Kidney glomerular epithelial cell (primary cell): ENCODE measurements at places on chromosomes 2 and 18.

- no peak for DNase-seq
Observed at GRCh38 chr2:199470672-199471442, 13.1 kb upstream of the SATB2 start.

DNA sequence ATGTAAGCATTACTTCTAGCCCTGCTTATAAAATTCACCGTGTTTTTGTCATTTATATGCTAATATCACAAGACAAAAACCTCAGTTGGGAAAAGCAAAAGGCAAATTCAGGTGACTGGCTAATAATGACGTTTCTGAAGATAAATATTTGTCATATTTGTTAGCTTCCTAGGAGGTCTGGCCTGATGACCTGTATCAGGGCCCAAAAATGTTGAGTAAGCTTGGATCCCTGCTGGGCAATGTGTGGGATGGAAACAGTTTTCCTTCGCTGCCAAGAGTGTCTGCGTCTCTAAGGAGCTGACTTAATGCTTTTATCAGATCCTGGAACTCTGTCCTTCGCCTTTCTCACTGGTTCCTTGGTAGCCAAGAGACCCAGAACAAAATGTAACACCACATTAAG lies 230.1 kb upstream of the PXDN start:
- DNase-seq, result peak; percentile 71

DNA sequence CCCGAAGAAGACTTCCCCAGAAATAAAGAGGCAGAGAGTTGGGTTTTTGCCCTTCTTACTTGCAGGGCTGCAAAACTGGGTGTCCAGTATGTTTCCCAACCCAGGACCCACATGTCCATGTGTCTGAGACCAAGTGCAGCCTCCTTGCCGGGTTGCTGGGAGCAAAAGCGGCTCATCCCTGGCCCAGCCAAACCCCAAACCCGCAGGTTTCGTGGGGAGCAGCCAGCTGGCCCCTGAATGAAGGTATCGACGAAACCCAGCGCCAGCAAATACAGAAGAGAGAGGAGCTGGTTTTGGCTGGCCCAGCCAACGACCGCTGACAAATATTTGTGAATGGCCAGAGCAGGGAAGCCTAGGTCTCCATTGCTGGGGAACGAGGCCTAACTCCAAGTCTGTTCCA lies 197.1 kb downstream of the SMAD7 start:
- no peak for DNase-seq

DNA sequence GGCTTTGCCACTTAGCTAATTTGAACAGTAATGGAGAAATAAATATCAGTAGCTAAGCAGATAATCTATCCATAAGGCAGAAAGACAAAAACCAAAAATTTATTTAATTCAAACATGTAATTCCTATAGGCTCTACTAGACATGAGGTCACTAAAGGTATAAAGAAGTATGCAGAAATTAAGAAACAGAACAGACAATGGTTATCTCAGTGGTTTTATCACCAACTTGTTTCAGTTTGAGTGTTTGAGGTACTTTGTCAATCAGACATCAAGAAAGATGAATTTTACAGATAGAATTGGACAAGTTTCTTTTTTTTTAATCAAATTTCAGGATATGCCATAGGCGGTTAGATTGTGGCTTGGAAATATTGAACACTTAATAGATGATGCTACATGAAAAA lies 67.4 kb upstream of the ZEB2 start:
- no peak for DNase-seq

DNA sequence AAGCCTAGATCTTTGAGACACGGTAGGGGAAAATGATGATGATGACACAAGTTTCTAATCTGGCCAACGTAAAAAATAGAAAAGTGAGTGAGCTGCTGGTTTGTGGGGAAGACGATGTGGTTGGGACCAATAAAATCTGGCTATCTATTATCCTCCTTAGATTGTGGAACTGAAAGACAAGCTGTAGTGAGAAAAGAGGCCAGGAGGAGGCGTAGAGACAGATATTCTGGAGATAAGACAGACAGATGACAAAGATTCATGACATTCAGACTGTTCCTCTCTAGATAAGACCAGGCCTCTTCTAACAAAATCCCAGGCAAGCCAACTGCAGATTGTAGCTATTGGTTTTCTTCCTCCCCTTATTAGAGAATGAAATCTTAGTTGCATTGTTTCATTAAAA lies 376.3 kb upstream of the UBE2E3 start:
- DNase-seq, result no peak

DNA sequence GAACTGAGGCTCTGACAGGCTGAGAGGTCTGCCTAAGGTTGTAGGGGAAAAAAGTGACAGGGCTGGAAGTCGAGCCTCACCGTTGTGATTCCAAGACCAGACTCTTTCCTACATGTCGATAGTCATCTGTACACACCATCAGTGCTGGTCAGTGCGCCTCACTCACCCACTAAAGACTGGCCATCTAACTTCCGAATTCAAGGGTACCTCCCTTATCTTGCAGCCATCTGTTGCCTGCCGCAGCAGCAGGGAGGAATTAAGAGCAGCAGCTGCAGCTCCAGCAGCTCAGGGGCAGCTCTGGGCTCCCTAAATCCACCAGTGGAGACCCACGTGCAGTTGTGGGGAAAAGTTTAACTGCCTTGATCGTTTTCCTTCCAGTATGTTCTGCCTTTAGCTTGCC lies 32.6 kb upstream of the GPR39 start:
- DNase-seq, result no peak

DNA sequence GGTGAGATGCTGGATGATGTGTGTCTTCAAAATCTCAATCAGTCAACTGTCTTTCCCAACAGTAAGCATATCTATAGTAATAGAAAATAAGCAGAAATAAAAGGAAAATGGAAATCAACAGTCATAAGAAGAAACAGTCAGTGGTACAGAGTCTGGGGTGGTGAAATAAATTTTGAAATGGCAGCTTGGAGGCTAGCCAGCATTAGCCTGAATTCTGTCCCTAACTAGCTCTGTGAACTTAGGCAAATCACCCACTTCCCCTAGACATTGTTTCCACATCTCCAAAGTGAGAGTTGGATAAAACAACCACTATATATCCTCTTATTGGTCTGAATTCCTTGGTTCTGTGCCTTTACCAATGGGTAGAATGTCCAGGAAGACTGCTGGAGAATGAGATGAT lies 189.7 kb upstream of the REV1 start:
- no peak for DNase-seq

DNA sequence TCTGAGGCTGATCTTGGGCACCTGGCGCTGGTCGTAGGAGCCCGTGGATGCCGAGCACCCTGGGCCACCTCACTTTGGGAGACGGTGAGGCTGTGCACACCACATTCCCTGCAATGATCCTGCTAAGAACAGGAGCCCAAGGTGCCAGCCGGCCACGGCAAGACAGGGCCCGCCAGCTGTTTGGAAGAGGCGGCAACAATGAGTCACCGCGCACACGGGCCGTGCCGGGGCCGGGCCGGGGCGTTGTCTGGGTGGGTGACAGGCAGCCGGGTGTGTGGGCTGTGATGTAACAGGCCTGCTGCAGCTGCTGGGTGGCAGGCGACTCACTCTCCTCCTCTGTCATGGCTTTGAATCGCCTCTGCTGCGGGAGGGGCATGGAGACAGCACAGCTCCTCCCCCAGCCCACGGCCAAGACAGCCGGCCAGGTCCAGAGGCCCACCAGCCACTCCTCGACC lies 49.7 kb upstream of the ODC1 start:
- DNase-seq, result peak; percentile 24

DNA sequence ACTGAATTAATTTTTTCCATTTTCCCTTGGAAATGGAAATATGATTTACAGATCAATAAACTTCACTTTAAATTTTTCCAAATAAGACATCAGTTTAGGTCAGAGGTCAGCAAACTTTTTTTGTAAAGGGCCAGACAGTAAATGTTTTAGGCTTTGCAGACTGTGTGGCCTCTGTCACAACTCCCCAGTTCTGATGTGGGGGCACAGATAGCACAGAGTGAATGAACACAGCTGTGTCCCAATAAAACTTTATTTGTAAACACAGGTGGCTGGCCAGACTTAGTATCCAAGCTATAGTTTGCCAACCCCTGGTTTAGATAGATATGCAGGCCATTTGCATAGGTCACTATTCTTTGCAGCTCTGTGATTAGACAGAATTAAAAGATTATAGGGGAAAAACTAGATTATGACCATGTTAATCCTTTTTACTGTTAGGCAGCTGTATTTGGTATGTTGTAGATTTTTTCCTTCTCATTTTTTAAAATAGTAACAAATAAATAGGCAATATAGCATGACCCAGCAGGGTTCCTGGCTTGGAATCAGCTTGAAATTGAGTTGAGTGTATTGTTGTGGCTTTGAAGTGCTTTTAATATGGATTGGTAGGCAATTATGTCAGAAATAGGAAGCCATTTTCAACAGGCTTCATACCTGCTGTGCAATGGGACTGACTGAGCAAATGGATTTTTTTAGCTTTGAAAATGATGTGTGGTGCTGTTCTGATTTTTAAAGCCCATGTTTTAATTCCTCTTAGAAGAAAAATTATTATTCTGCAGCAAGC lies 59.7 kb downstream of the WDSUB1 start:
- DNase-seq, result no peak

DNA sequence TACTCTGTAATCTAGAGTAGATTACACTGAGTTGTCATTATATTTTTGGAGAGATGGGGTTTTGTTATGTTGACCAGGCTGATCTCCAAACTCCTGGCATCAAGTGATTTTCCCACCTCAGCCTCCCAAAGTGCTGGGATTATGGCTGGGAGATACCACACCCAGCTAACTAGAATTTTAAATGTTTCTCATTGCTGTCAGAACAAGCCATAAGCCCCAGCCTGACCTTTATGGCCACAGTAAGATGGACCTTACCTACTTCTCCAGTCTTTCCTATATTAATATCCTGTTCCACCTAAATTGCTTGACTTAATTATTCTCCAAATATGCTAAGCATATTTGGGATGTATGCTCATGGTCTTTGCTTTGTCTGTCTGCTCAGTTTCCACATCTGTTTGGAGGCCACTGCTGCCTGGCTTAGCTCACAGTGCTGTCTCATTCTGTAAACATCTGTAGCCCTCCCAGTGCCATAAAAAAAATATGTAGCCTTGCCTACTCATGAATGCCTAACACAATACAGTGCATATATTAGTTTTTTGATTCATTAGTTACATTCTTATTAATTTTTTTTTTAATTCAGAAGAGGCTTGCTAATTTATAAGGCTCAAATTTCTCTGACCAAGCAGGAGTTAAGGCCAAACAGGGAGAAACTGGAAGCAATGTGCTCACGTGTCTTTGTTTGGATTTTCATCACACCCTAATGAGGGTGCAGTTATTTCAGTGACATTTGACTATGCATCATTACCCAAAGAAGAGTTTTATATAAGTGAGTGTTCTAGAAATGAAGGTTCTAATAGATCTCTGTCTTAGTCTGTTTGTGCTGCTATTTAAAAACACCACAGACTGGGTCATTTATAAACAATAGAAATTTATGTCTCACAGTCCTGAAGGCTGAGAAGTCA lies 45.3 kb upstream of the PSME4 start:
- no peak for DNase-seq

DNA sequence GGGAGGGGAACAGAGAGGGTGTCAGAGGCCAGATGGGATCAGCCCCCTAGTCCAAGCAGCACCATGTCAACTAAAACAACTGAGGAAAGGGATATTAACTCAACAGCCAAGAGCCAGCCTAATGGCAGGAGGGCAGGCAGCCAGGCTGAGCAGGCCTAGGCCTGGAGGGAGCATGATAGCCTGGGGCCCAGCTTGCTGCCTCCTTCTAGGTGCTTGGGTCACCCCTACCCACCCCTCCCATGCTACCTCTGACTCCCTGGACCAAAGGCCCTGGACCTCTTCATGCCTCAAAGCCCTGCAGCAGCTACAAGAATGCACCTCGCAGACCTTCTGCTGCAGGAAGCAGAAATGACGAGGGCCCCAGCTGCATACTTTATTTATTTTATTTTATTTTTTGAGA lies 22.1 kb upstream of the TNS1 start:
- DNase-seq, result no peak

- no peak for DNase-seq
Observed at GRCh38 chr2:106948540-106948939, 62.6 kb upstream of the ST6GAL2 start.

DNA sequence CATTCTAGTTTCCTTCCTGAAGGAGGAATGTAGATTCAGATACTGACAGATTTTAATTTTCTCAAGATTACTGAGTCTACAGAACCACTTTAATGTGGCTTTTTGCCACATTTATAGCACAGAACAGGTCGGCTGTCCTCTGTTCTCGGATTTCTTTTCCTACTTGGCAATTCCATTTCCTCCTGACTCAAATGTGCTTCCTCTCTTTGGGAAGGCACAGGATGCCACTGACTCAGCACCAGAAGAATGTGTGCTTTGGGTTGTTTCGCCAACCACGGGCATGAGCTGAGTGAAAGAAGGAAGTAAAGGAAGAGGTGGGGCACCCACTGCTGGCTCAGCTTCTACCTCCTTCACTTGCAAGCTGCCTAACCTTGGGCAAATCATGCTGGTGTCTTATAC lies 970.6 kb upstream of the ACVR2A start:
- peak; percentile 66 for DNase-seq

DNA sequence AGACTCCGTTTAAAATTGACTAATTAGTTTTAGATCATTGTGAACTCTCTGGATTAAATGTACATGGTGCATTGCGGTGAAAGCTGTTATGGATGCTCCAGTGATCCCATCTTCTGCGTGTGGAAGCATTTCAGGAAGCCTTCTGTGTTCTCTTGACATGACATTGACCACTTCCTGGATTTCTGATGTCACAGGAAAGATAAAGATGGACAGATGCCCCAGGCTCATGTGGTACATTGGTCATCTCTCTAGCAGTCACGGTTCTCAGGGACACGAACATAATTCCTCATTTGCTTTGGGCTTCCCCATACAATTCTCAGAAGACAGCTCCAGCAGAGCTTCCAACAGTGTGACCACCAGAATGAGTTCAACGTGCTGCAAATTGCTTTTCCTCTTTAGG lies 26.9 kb downstream of the AGAP1 start:
- DNase-seq, result no peak

- DNase-seq, result no peak
Observed at GRCh38 chr2:36414307-36414706, 58.7 kb downstream of the CRIM1 start.

- no peak for DNase-seq
Observed at GRCh38 chr2:60527762-60528161, 25.7 kb downstream of the BCL11A start.

- no peak for DNase-seq
Observed at GRCh38 chr2:136389809-136390208, 271.9 kb upstream of the CXCR4 start.

DNA sequence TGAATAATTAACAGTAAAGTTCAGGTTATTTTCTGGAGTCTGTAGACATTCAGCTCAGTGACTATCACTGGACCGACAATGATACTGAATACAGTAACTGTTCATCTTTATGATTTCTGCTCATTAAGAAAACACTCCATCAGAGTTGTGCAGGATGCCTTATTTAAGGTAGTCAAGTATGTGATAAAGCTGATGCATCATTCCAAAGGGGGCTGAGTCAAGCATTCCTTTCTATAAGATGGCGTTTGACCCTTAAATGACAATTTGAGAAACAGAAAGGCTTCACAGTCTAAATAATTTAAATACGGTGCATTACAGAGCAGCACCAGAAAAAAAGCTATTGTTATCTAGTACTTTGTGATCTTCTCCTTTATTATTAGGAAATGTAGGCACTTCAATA lies 131.1 kb downstream of the CDH2 start:
- peak; percentile 27 for DNase-seq

- no peak for DNase-seq
Observed at GRCh38 chr2:95074663-95075439, 46.8 kb downstream of the MRPS5 start.

- peak; percentile 74 for DNase-seq
Observed at GRCh38 chr2:149989447-149990063, 402.0 kb upstream of the MMADHC start.

GRCh38 chr2:28216331-28216730 lies 176.3 kb upstream of the FOSL2 start:
- no peak for DNase-seq

GRCh38 chr18:8049147-8049546 lies 482.0 kb downstream of the PTPRM start:
- no peak for DNase-seq

GRCh38 chr18:9260388-9261380 lies 73.9 kb upstream of the TWSG1 start:
- DNase-seq, result peak; percentile 24
